ENCODE measurements at places on chromosomes 5 and 9. TPM values are rescaled to one million over a fixed set of nuclear protein-coding genes. Genes with fewer than 3 reads are reported as not detected.
A peak's percentile ranks its signal among the peaks of the same experiment; 100 is the strongest.

The OBP2B gene
- not detected for total RNA-seq

The ARHGEF39 gene
- total RNA-seq = 0.59 TPM

The SYK gene
- total RNA-seq = 25.9 TPM

The LRRC19 gene
- not detected for total RNA-seq

The KCNT1 gene
- not detected for total RNA-seq

The TMC1 gene
- under 0.01 TPM for total RNA-seq

The PCDHB9 gene
- 4.1 TPM for total RNA-seq

DNA sequence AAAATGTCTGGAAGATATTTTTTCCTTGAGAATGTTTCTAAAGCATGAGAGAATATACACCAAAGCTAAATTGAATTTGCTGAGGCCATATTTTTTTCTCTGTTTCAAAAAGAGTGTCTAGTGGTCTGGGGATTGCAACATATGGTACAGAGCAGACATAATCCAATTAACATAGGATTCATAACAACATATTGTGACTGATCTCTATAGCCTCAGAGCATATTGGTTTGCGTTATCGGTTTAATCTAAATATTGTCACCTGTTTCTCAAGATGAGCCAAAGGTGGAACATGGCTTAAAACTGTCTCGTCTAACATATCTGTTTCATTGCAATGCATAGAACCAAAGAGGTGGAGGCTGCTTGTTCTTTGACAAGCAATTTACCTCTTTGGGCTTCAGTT lies 3.9 kb downstream of the PPP3R2 start:
- no peak for DNase-seq
- H3K27ac ChIP-seq = no peak overlapping the region
- no peaks in the 10 kb centered on the region for H3K27me3 ChIP-seq
- H3K4me1 ChIP-seq = no peaks in the 10 kb centered on the region
- H3K4me3 ChIP-seq = no peak overlapping the region
- H3K36me3 ChIP-seq = no peaks in the 10 kb centered on the region

DNA sequence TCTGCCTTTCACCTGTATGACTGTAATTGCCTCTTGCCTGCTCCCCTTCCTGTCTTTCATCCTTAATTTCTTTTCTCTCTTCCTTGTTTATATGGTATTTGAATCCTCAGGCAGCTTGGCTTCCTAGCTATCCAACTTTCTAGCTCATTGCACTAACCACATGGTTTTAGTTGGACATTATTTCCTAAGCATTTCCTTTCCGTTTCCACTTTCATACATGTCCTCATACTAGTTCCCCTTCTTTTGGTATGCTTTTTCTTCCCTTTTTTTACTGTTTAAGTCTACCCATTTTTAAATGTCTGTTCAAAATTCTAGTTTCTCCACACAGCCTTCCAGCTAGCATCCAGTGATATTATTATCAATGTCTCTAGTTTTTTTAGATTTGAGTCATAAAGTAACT lies 6.6 kb downstream of the CWC27 start:
- H3K4me3 ChIP-seq = no peak overlapping the region
- no peaks in the 10 kb centered on the region for H3K27me3 ChIP-seq
- DNase-seq = no peak
- no peak overlapping the region for H3K27ac ChIP-seq
- peaks cover 14% of the 10 kb centered on the region for H3K36me3 ChIP-seq

DNA sequence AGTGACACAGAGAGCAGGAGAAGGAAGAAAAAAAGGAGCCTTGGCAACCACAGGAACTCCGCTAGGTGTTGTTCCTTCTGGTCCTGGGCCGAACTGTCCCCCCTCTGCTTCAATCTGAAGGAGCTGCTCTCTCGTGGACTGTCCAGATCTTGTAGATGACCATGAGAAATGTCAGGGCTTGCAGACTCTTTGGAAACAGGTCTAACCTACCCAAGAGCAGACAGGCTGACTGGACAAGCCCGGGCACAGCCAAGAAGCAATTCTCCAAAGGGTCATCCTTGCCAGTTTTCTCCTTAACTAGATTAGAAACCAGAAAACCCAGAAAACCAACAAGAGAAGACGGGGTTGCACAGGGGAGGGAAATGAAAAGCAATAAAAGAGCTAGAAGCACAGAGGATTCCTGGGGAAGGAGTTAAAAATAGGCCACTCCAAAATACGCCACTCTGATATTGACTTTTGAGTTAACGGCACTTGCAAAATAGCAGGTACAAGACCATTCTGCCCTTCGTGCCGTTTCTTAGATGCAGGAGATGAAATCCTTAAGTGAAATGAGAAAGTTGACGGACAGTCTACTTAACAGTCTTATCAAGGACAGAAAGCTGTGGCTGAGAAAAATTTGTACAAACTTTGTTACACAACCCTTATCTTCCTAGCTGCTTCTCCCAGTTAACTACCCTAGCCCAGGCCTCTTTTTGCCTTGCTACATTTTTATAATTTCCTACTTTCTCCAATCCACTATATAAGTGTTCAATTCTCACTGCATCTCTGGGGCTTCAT lies 5.8 kb downstream of the GCNT4 start:
- DNase-seq = no peak
- H3K4me3 ChIP-seq = no peak overlapping the region

GRCh38 chr5:176132471-176133288 lies 105.5 kb upstream of the SIMC1 start:
- H3K36me3 ChIP-seq = no peaks in the 10 kb centered on the region
- DNase-seq = no peak
- H3K4me1 ChIP-seq = no peaks in the 10 kb centered on the region
- no peak overlapping the region for H3K4me3 ChIP-seq

DNA sequence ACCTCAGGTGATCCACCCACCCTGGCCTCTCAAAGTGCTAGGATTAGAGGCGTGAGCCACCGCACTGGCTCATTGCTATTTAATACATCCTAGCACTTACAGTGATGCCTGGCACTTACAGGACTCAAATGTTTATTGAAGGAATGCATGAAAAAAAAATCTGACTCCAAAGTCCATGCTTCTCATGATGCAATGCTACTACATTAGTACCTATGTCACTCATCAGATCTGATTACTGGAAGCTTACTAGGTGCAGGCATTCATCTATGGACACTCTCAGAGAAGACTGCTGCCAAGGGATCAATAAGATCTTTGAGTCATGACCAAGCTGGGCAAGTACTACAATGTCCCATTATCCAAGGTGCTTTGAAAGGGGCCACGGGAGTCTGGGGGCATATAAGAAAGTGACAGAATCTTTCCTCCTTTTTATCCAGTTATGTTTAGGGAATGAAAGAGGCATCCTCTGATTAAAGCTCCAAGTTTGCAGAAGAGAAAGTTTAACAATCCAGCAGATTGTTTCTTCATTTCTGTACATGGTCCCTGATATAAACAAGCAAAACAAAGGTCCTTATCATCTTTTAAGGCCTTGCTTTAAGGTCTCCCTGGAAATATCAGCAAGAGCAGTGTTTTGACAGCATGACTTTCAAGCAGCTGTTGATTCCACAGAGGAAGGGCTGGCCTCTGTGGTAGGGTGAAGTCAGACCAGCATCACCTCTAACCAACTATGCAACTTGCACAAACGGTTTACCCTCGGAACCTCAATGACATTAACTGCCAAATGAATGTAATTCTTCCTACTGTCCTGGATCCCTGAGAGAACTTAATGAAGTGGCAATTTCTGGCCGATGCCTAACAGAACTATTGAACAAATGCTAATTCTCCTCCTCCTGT lies 35.9 kb downstream of the ARPC5L start:
- no peak overlapping the region for H3K27ac ChIP-seq
- no peaks in the 10 kb centered on the region for H3K4me1 ChIP-seq
- no peaks in the 10 kb centered on the region for H3K27me3 ChIP-seq
- no peak overlapping the region for H3K4me3 ChIP-seq

- H3K4me1 ChIP-seq = no peaks in the 10 kb centered on the region
- no peak for DNase-seq
- no peak overlapping the region for H3K4me3 ChIP-seq
These were observed 72.2 kb downstream of the PTTG1 start for GRCh38 chr5:160493806-160494338.

DNA sequence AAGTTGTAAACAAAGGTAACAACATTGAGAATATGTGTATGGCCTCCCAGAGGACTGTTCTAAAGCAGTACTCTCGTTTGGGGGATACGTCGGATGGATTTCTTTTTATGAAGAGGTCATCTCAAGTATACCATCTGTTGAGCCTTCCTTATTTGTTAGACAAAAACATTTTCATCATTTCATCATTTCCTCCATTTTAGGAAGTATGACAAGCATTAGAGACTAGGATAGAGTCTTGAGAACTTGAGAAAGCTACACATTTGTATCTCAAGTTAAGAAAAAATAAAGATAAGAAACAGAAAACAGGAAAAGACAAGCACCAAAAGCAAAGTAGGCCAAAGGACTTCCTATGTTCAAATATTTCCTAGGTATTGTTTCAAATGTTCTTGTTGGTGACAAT lies 307.0 kb downstream of the EFNA5 start:
- no peak for DNase-seq
- H3K27me3 ChIP-seq = no peaks in the 10 kb centered on the region
- H3K4me1 ChIP-seq = no peaks in the 10 kb centered on the region
- H3K4me3 ChIP-seq = no peak overlapping the region

DNA sequence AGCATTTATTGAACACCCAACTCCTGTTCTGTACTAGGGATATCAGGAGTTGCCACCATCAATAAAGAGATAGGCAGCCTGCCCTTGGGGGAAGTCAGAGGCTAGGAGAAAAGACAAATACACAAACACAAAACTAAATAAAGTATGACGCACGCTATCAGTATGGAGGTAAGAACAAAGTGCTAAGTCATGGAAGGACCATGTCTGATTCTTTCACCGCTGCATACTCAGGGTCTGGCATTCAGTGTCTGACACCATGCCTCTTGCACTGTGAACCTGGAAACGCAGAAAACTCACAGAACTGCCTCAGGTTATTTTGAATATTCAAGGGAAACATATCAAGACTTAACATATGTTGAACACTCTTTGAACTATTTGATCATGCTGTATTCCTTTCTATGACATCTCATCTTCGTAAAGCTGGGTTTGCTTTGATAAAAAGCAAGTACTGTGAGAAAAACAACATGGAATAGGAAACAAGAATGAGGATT lies 65.3 kb downstream of the ADAMTSL1 start:
- no peaks in the 10 kb centered on the region for H3K36me3 ChIP-seq
- no peak overlapping the region for H3K4me3 ChIP-seq
- H3K27ac ChIP-seq = no peak overlapping the region
- H3K4me1 ChIP-seq = no peaks in the 10 kb centered on the region

DNA sequence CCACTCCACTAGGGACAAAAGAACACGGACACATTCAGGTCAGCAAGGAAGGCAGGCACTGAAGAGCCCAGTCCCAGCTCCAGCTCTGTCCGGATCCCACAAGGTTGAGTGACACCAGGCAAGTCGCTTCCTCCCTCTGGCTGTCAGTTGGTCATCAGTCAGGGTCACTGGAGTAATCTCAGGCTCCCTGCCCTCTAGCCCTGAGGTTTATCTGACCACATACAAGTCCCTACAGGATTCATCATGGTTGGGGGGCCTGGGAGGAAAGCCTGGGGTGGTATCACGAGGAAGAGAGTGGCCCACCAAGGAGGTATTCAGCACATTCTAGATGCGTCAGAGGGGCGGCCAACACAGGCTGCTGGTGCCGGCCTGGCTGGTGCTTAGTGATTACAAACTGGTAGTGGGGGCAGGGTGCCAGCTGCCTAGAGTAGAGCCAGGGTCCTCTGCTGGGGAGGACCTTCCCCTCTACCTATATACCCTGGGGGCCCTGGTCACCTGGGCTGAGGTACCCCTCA lies 81.5 kb downstream of the SHB start:
- no peak overlapping the region for H3K27ac ChIP-seq
- no peaks in the 10 kb centered on the region for H3K27me3 ChIP-seq
- no peaks in the 10 kb centered on the region for H3K4me1 ChIP-seq

GRCh38 chr5:61637566-61637965 lies 305.5 kb downstream of the ZSWIM6 start:
- no peak overlapping the region for H3K27ac ChIP-seq
- no peaks in the 10 kb centered on the region for H3K4me1 ChIP-seq
- no peaks in the 10 kb centered on the region for H3K27me3 ChIP-seq
- no peaks in the 10 kb centered on the region for H3K36me3 ChIP-seq
- no peak overlapping the region for H3K4me3 ChIP-seq
- DNase-seq = no peak

DNA sequence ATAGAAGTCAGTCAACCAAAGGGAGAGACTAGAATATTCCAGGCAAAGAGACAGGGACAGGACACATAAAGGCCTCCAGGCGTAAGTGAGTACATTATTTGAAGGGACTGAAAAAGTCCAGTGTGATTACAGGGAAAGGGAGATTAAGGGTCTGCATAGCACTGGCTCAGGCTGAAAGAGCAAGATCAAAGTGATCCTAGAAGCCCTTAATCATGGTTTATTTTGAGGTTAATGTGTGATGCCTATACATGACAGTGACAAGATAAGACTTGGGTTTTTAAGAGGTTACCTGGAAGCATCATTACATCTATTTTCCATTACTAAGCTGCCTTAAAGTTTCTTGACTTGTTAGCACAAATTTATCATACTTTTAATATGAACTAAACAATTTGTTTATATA lies 25.8 kb downstream of the LMBRD2 start:
- no peak for DNase-seq
- H3K4me1 ChIP-seq = no peaks in the 10 kb centered on the region
- no peak overlapping the region for H3K4me3 ChIP-seq
- no peaks in the 10 kb centered on the region for H3K36me3 ChIP-seq
- no peaks in the 10 kb centered on the region for H3K27me3 ChIP-seq
- H3K27ac ChIP-seq = no peak overlapping the region

DNA sequence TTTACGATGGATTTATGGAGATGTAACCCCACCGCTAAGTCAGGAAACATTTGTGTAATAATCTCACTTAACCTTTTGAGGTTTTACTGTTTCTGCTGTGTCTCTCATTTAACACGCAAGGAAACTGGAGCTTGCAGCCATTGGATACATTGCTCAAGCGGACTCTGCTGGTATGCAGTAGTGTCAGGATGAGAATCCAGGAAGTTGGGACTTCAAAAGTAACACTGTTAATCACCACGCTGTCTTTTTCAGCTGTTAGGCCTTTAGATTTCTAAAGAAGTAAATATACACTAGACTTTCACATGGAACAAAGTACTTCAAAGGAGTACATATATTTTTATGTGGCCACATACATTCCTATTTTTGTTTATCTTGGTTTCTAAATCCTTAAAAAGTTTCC lies 114.7 kb downstream of the LPAR1 start:
- H3K27ac ChIP-seq = no peak overlapping the region
- no peaks in the 10 kb centered on the region for H3K4me1 ChIP-seq
- no peaks in the 10 kb centered on the region for H3K36me3 ChIP-seq
- H3K27me3 ChIP-seq = no peaks in the 10 kb centered on the region
- no peak for DNase-seq

DNA sequence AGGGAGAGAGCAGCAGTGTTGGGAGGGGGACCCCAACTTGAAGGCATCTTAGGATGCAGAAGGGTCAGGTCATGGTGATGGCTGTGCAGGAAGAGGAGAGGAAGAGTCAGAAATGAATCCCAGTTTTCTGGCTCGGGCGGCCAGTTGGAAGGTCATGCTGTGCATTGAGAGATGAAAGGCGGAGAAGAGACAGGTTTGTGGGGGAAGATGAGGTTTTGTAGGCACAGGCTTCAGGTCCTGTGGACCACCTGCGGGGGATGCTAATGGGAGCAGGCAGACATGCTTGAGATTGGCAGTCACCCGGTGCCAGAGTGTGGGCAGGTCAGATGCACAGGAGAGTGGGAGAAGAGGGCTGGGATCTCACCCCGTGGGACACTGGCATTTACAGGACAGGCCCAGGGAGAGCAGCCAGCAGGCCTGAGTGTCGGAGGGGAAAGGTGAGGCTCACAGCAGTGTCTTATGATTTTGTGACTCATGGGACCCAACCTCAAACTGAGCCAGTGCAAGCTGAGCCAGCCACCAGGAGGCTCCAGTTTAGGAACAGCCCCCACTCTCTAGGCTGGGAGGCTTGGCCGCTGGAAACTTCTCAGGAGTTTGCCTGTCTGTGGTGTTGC lies 17.5 kb downstream of the STXBP1 start:
- no peaks in the 10 kb centered on the region for H3K4me1 ChIP-seq
- H3K27ac ChIP-seq = peak overlapping the region; percentile 32
- no peak for DNase-seq
- no peaks in the 10 kb centered on the region for H3K36me3 ChIP-seq
- no peak overlapping the region for H3K4me3 ChIP-seq
